ENCODE measurements at places on chromosomes 13 and 19. TPM values are rescaled to one million over a fixed set of nuclear protein-coding genes. Genes with fewer than 3 reads are reported as not detected.

Gene CATSPERD
- total RNA-seq, result not detected

Gene ZNF730
- 0.13 TPM for total RNA-seq

Gene DNAJC15
- 4.2 TPM for total RNA-seq

Gene TPRX1
- total RNA-seq, result not detected

Gene WIZ
- 4.2 TPM for total RNA-seq

Gene TMEM145
- 0.26 TPM for total RNA-seq

Gene SPC24
- 1.7 TPM for total RNA-seq

Gene NLRP5
- total RNA-seq, result not detected

Gene DAND5
- total RNA-seq, result not detected

Gene ZGLP1
- total RNA-seq, result 0.26 TPM

Gene FEM1A
- total RNA-seq, result 23.3 TPM

Gene CYP2A6
- not detected for total RNA-seq

Gene CGB1
- total RNA-seq, result not detected

Gene CEACAM6
- total RNA-seq, result 41.6 TPM

Gene CYP4F12
- 7.8 TPM for total RNA-seq

All from bronchial epithelial cell (primary cell).